ENCODE measurements at places on chromosomes 16 and 17.
A peak's percentile ranks its signal among the peaks of the same experiment; 100 is the strongest.

- no peak for DNase-seq
Observed at GRCh38 chr17:31608659-31609254, 217.3 kb downstream of the RAB11FIP4 start.

DNA sequence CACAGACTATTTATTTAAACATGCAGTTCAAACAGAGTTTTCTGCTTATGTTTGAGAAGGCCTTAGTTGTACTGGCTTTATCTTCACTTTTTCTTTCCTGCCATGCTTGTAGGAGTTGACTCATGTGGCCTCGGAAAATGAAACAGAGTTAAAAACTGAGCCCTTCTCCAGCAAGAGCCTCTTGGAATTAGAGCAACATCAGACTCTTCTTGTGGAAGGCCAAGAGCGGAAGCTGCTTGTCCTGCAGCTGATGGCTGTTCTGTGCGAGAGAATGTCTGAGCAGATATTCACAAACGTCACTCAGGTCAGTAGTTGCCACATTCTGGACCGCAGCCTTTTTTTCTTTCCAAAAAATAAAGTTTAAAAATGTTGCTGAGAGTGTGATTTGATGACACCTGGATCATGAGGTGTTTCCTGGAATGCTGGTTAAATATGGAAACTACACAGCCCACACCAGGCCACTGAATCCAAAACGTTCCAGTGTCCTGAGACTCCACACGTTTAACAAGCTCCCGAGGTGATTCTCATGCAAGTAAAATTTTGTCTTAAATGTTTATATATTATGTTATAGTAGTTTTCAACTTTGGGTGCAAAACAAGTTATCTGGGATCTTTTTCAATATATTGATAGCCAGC is 65.9 kb downstream of the TANGO6 start:
- DNase-seq: no peak

GRCh38 chr17:76382351-76382802 is 2.0 kb upstream of the SPHK1 start:
- DNase-seq: no peak

DNA sequence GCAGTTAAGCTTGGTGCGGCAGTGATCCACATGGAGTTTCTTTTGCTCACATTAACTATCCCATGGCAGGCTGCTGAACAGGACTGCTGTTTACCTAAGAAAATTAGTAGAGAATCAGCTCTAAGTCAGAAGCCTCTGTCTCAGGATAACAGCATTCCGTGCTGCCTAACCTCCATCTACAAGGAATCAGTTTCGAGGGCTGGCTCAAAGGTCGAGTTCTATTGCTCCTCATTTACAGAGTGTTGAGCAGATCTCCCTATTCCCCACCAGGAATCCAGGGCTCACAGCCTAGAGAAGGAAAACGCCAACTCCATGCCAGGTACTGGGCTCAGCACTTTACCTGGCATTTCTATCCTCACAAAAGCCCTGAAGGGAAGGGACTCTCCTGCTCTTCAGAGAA is 9.9 kb downstream of the GINS2 start:
- DNase-seq: no peak

- no peak for DNase-seq
Observed at GRCh38 chr17:45144199-45145034, 3.9 kb upstream of the HEXIM1 start.

GRCh38 chr16:58577141-58577540 is 52.5 kb downstream of the CNOT1 start:
- DNase-seq: no peak

DNA sequence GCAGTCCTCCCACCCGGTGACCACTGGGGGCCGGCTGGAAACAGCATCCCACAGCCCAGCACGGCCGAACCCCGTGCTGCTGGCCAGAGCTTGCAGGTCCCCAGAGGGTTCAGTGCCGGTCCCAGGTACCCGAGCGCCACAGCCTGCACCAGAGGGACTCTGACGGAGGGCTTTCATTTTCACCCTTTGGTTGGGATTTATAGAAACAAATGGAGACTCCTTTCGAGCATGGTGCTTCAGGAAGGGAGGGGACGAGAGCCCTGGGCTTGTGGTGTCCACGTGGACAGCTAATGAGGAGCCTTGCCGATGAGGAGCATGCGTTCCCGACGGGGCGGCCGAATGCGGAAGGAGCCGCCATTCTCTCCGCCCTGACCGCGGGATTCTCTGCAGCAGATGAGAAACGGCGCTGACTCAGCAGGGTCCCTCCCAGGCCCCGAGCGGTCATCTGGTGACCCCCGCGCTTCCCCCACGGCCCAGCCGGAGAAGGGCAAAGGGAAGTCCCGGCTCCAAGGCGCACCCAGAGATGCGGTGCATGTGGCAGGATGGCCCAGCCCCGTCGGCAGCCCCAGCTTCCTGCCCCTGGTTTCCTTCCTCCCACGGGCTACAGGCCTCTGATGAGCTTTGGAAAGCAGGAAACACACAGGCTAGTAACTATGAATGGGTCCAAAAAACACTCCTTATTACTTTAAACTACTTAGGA is 9.8 kb downstream of the SLC38A10 start:
- DNase-seq: peak; percentile 73

DNA sequence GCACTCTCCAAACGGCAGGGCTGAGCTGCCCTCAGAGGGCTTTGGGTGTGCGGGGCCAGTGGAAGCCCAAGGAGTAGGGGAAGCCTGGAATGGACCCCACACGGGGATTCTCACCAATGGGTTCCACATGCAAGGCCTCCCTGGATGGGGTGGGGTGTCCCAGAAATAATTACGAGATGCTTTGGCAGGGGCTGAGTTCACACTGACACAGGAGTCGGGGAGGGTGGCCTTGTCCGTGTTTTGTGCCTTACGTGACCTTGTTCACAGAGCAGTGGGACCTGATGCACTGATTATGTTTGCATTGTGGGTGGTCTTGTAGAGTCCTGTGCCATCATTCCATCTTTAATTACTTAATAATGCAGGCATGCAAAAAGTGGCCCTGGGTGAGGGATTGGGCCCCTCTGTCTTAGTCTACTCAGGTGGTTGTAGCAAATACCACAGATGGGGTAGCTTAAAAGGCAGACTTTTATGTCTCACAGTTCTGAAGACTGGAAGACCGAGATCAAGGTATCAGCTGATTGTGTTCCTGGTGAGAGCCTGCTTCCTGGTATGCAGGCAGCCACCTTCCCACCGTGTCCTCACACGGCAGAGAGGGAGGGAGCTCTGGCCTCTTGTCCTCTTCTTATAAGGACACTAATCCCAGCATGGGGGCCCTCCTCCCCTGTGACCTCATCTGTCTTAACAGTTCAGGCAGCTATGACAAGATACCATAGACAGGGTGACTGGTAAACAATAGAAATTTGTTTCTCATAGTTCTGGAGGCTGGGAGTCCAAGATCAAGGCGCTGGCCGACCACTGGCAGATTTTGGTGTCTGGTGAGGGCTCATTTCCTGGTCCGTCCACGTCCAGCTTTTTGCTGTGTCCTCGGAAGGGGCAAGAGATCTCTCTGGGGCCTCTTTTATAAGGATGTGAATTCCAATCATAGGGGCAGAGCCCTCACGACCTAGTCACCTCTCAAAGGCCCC is 239.4 kb downstream of the IRF8 start:
- DNase-seq: no peak
